Gastrocnemius medialis (tissue), 4 donors: ENCODE measurements at places on chromosomes 11 and 22.

DNA sequence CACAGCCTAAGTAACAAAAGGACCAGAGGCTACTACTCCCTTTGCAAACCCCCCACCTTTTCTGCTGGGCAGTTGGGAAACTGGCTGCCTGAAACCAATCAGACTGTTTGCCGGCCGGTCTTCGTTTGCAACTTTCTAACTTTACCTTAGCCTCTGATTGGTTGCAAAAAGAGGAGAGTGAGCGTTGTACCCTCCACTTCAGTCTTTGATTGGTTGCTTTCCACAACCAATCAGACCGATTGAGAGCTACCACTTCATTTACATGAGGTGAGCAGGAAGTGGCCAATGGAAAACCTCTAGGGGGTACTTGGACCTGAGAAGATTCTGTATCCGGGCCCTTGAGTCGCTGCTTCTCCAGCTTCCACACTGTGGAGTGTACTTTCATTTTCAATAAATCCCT, 18.8 kb upstream of the CLNS1A start:
- no peak overlapping the region for H3K27ac ChIP-seq
- no peaks in the 10 kb centered on the region for H3K4me1 ChIP-seq
- H3K27me3 ChIP-seq: no peaks in the 10 kb centered on the region
- no peak for DNase-seq
- no peaks in the 10 kb centered on the region for H3K36me3 ChIP-seq

DNA sequence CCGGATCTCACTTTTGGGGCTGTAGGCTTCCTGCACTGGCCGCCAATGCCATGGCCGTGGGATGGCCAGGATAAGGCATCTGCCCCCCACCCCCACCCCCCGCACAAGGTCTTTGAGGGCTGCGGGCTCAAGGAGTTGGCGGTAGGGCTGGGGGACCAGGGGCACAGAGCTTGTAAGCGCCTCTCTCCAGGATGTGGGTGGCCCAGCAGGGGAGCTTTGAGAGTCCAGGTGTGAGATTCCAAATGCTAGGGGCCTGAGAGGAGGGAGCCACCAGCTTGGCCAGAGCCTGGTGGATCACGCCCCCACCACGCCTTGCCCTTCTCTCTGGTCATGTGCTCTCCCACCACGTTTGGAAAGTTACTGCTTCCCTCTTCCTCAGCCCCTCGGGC, 5.0 kb downstream of the CD81 start:
- no peak overlapping the region for H3K4me3 ChIP-seq
- no peak for DNase-seq
- H3K36me3 ChIP-seq: no peaks in the 10 kb centered on the region
- H3K27ac ChIP-seq: peak overlapping the region; percentile 90
- H3K27me3 ChIP-seq: no peaks in the 10 kb centered on the region

GRCh38 chr11:123665306-123665705, 10.9 kb upstream of the SCN3B start:
- H3K27me3 ChIP-seq: no peaks in the 10 kb centered on the region
- DNase-seq: no peak
- no peak overlapping the region for H3K4me3 ChIP-seq
- no peak overlapping the region for H3K27ac ChIP-seq

- no peak within 1 kb of the TSS for H3K27ac ChIP-seq
- H3K4me1 ChIP-seq: peaks cover 15% of the 10 kb centered on the region
- H3K4me3 ChIP-seq: no peak within 1 kb of the TSS
- H3K27me3 ChIP-seq: peaks cover 4% of the 10 kb centered on the region
- peak; percentile 49 for DNase-seq
- no peaks in the 10 kb centered on the region for H3K36me3 ChIP-seq
These were observed at the start of gene NCF4 for GRCh38 chr22:36860821-36861659. TSS of gene NCF4 (plus strand) at chr22:36861006. CDS start at chr22:36861172, 166 bp downstream.

- H3K4me3 ChIP-seq: no peak overlapping the region
- no peak overlapping the region for H3K27ac ChIP-seq
- no peaks in the 10 kb centered on the region for H3K27me3 ChIP-seq
- H3K4me1 ChIP-seq: peaks cover 3% of the 10 kb centered on the region
- H3K36me3 ChIP-seq: no peaks in the 10 kb centered on the region
These were observed 45.2 kb downstream of the SEZ6L start for GRCh38 chr22:26214466-26214865.
